Stimulated activated CD4-positive, alpha-beta T cell treated with anti-CD3 and anti-CD28 coated beads, TNF-alpha, amount 100 ng/mL, for 24 hours (primary cell): ENCODE measurements at places on chromosomes 4 and X.

DNA sequence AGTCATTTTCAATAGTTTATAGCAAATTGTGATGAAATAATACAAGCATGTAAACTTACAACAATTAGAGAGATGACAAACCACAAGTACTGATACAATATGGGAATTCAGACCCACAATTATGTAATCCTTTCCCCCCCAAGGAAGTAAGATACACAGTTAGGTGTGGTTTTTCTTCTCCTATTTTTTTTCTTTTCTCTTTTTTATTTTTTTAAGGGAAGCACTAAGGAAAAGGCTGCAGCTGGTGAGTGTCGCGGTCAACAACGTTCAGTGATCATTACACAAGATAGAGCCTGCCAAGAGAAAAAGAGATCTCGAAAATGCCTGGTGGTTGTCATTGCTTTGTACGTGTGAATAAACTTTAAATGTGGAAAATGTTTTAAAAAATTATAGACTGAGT is 9.8 kb downstream of the NDNF start:
- DNase-seq: no peak

- DNase-seq: no peak
These were observed 92.5 kb downstream of the GASK1B start for GRCh38 chr4:158080354-158080753.

GRCh38 chr4:8705161-8706145 is 112.9 kb downstream of the CPZ start:
- no peak for DNase-seq

DNA sequence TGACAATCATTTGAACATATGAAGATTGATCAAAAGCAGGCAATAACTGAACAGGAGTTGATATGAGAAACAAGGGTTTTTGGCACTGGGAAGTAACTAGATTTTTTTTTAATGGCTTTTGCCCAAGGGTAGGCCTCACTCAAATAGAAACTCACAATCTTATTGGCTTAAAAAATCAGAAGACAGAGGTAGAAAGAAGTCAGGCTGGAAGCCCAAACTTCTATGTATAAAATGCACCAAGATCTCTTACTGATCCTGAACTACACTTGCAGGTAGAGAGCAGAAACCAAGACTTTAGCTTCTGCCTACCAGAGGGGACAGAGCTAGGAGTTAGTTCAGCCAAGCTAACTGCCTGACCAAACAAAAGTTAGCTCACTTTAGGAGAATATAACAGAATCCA is 74.9 kb downstream of the ADGRA3 start:
- no peak for DNase-seq

- no peak for DNase-seq
These were observed 15.9 kb downstream of the TMEM165 start for GRCh38 chr4:55411621-55412020.

GRCh38 chr4:40350627-40351227 is 15.6 kb downstream of the CHRNA9 start:
- no peak for DNase-seq

DNA sequence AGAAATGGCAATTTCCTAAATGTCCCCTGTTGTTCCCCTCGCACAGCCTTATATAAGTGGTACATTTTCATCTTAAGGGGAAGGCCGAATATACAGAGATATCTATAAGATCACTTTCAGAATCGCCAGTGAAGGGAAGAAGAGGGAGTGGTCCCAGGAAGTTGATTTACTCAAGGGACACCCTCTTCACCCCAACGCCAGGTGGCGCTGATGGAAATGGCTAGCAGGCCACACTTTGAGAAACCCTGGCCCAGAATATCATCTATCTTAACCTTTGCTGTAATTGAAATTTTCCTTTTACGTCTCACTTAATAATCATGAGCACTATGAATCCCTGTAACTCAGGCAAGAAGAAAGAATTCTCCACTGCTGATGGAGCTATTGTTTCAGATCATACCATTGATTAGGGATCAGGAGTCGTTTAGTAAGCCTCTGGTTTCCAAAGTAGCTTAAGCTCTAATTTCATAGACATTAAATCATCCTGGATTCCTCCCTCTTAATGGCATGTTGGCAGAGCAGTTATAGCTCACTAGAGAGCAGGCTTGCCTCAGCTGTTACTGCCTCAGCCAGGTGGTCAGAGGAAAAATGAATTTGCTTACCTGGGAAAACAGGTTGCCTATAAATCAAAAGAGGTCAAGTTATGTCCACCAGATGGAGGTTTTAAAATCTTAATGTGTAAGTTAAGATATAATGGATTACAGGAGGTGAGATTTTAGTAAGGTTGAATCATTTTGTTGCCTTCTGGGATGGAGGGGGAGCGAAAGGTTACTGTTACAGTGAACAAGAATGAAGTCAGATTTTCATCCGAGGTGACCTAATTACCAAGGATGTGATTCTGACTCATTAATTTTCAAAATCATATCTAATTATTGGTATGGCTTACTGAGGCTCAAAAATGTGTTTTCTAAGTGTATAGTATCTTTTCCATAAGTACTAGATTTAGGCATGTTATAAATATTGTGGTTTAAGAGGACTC is 941.2 kb upstream of the TENM3 start:
- DNase-seq: no peak

- no peak for DNase-seq
These were observed 15.0 kb downstream of the G6PD start for GRCh38 chrX:154531626-154532025.

DNA sequence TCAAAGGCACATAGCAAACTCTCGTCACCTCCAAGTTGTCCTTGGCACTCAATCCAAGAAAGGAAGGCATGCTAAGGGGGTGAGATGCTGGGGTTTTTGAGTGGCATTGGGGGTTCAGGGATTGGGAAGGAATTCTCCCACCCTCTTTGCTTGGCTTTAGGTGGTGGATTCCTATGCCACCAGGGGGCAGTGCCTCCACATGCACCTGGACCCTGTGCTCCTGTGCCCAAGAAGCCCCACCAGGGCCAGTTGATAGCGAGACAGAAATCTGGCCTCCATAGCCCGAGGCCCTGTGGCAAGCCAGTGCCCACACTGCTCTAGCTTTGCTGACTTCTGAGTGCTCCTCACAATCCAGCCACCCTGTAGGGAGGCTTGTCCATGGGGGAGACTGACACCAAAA is 2.0 kb upstream of the FATE1 start:
- DNase-seq: no peak

GRCh38 chrX:97609938-97610337 is 726.2 kb downstream of the RPA4 start:
- DNase-seq: no peak

DNA sequence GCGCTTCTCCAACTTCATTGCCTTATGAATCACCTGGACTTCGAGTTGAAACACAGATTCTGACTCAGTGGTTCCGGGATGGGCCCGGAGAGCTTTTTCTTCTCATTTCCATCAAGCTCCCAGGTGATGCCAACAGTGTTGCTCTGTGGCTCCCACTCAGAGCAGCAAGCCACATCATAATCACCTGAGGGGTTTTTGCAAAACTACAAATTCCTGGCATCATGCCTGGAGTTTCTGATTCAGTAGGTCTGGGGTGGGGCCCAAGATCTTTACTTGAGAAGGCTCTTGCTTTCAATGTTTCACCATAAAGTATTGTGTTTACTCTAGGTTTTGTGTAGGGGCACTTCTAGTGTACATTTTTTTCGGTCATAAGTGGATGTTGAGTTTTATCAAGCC is 7.0 kb downstream of the MTM1 start:
- DNase-seq: peak; percentile 48

GRCh38 chr4:20046931-20047677 is 204.6 kb upstream of the SLIT2 start:
- DNase-seq: no peak

DNA sequence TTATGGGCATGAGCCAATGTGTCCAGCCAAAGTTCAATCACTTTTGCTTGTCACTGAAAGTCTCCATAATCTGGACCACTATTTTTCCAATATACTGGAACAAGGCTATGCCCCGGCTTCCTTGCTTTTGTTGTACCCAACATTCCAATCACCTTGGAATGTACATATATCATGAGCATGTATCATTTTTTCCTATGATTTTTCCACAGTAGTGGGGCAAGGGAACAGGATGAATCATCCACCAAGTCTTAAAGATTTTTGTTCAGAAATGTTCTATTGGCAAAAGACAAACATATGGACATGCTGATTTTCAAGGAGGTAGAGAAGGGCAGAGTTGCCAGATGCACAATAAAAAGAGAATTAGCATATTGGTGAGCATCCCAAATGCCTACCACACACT is 548.1 kb upstream of the INTU start:
- no peak for DNase-seq

DNA sequence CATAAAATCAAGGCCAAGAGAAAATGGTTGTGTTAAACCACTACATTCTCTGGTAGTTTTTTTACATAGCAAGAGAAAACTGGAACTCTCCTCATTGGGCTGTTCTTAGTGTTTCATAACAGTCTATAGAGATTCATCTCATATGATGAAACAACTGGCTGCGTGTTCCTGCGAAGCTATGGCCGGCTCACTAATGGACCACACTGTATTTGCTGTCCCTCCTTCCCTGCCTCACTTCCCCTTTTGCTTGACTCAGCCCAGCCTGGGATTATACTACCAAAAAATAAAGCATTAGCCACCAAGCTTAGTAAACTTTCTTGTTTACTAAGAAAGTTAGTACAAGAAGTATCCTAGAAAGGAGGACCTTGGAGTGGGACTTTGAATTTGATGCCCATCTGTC is 31.6 kb upstream of the LSM6 start:
- no peak for DNase-seq

DNA sequence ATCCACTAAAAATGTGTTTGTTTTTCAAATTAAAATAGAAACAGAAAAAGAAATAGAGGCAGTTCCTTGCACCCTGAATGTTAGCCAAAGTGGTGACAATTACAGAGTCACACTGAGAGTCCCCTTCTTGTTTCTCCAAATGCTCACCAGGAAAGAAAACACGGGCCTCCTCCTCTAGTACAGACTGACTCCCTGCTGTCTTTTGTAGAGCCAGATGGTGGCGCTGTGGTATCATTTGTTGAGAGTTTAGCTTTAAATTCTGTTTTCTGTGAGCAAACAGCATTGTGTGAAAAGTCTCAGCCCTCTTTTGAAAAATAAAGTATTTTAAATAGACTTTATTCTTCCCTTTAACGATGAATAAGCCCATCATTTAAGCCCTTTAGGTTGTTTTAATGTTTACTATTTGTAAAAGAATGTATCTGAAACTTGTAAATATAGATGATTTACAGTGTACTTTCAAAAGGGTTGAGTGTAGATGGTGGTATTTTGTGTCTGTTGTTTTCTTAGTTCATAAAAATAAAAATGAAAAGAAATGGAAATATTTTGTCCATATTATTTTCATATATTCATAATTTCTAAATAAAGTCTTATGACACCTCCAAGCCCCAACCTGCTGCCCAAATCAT is 36.9 kb upstream of the ATOH1 start:
- no peak for DNase-seq

- DNase-seq: no peak
These were observed 111.2 kb upstream of the GALNT7 start for GRCh38 chr4:173057442-173057841.
